SK-N-SH (cell line): ENCODE measurements at places on chromosomes 11 and 22. TPM values are rescaled to one million over a fixed set of nuclear protein-coding genes. Genes with fewer than 3 reads are reported as not detected.
A peak's percentile ranks its signal among the peaks of the same experiment; 100 is the strongest.

GRCh38 chr11:211295-211694 is 3.8 kb downstream of the RIC8A start:
- no peak overlapping the region for H3K27ac ChIP-seq
- DNase-seq = no peak
- H3K27me3 ChIP-seq = no peaks in the 10 kb centered on the region
- peaks cover 59% of the 10 kb centered on the region for H3K36me3 ChIP-seq
- H3K4me3 ChIP-seq = no peak overlapping the region
- H3K4me1 ChIP-seq = peaks cover 22% of the 10 kb centered on the region; the same call in 1 of the 2 replicates

DNA sequence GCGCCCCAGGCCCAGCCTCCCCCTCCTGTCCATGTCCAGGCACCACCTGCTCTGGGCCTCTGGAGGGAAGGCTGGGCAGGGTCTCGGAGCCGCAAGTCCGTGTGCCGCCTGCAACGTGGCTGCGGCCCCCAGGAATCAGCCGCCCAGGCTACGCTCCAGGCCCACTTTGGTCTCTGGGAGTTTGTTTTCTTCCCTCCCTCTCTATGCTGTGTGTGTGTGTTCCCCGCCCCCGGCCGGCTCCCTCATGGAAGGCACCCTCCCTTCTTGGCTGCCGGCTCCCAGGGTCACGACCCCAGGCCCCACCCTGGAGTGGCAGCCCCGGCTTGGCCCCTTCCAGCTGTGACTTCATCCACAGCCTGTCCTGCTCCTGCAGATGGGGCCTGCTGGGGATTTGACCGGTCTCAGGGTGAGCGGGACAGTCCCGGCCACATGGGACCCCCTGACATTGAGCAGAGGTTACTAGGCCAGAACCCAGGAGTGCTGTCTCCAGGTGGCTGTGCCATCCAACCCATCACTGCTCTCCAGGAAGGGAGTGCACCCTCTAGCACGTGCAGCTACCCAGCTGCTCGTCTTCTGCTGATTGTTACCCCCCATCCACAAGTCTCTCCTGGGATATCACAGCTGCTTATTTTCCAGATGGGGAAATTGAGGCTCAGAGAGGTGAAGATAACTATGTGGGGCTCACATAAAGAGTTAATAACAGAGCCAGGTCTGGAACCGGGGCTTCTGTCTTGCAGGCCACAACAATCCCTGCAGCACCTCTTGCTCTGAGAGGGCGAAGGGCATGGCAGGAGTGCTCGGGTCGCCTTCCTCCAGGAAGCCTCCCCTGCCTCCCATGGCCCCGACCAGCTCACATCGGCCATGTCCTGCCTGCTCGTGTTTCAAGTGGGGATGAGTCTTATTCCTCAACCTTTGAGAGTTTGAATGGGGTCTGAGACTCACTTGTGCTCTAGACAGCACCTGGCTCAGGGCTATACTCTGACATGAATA is 2.8 kb upstream of the LIF start:
- H3K4me1 ChIP-seq = peaks cover 36% of the 10 kb centered on the region
- H3K36me3 ChIP-seq = no peaks in the 10 kb centered on the region
- DNase-seq = no peak
- no peak overlapping the region for H3K4me3 ChIP-seq

- no peak overlapping the region for H3K4me3 ChIP-seq
- no peaks in the 10 kb centered on the region for H3K27me3 ChIP-seq
- DNase-seq = no peak
- H3K4me1 ChIP-seq = no peaks in the 10 kb centered on the region
- no peaks in the 10 kb centered on the region for H3K36me3 ChIP-seq
- no peak overlapping the region for H3K27ac ChIP-seq
Observed at GRCh38 chr11:29657709-29658108, 359.1 kb downstream of the KCNA4 start.

GRCh38 chr22:16854631-16855030 is 29.4 kb upstream of the XKR3 start:
- no peak for DNase-seq
- H3K27me3 ChIP-seq = peaks cover 7% of the 10 kb centered on the region; the same call in 1 of the 2 replicates
- H3K4me3 ChIP-seq = no peak overlapping the region
- no peaks in the 10 kb centered on the region for H3K4me1 ChIP-seq
- H3K27ac ChIP-seq = no peak overlapping the region

DNA sequence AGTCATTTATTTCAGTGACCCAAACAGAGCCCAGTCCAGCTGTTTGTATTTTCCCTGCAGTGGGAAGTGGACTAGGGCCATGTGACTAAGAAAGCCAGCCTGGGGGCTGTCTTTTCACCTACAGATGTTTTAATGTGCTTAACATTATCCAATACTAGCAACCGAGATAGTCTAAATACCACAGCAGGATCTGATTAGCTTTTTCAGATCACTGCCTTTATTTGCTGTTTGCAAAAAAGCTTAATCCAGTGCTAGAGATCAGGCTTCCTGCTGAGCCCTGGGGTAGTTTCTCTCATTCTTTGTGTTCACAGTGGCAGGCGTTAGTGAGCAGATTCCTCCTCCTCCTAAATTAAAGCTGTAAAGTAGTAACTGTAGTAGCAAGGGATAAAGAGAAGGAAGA is 35.0 kb downstream of the ZC3H12C start:
- H3K4me1 ChIP-seq = peaks cover 18% of the 10 kb centered on the region
- no peaks in the 10 kb centered on the region for H3K36me3 ChIP-seq
- no peaks in the 10 kb centered on the region for H3K27me3 ChIP-seq
- peak; percentile 36 for DNase-seq

DNA sequence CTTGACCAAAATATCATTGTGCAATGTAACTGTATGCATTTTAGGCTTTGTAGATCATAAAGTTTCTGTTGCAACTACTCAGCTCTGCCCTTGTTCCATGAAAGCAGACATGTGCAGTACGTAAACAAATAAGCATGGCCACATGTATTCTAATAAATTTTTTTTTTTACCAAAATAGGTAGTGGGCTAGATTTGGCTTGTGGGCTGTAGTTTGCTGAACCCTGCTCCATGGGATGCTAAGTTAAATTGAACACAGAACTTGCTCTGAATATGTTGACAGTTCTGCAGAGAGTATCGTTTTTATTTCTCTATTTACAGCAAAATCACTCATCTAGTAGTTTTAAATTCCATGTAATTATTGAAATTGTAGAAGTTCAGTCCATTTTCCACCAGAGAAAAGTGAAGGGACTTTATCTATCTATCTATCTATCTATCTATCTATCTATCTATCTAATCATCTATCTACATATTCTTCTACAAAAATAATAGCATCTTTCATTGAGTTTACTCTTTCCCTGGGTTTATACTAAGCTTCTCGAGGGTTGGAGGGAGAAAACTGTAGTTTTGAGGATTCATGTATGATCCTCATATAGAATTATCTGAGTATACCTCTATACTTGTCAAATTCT is 9.5 kb upstream of the OOSP4A start:
- no peaks in the 10 kb centered on the region for H3K36me3 ChIP-seq
- H3K27ac ChIP-seq = no peak overlapping the region
- no peak overlapping the region for H3K4me3 ChIP-seq
- no peak for DNase-seq
- H3K4me1 ChIP-seq = no peaks in the 10 kb centered on the region

DNA sequence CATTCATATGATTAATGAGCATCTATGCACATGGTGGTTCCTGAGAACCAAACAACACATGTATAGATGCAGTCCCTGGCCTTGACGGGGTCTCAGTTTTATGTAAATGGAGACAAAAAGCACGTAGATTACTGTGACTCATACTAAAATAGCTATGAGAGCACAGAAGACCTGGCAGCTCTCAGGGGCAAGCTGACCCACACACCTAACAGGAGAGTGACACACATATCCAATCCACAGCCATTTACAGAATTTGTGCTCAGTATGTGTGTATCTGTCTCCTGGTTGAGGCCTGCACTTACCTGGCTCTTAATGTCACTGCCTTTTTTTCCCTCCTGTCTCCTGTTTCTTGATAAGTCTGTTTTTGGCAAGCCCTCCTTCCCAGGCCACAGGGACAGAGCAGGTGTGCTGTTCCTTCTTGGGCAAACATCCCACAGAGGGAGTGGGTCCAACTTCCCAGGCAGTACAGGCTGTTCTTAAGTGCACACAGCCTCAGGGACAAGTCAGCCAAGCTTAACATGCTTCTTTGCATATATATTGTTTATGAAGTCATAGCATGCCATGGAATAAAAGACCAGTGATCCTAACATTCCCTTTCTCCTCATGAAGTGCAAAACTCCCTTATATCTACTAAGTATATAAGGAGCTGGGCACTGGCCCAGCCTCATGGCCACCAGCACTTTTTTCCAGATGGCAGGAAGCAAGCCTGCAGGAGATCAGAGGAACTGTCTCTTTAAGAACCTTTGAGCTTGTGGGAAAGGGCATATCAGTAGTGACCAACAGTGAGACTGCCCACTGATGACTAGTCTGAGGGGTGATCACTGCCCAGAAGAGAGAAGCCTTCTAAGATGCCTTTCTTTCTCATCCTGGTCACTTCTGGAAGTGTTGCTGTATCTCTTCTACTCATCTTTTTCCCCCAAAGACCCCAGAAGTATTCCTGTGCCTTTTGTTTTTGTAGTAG is 124.7 kb upstream of the CCDC90B start:
- no peak overlapping the region for H3K27ac ChIP-seq
- H3K4me1 ChIP-seq = no peaks in the 10 kb centered on the region
- no peaks in the 10 kb centered on the region for H3K36me3 ChIP-seq
- H3K27me3 ChIP-seq = no peaks in the 10 kb centered on the region

TRIM66 gene
- 6.4 and 8.0 TPM in 2 replicates for polyA plus RNA-seq
